Hematopoietic multipotent progenitor cell (in vitro differentiated cells): ENCODE measurements at places on chromosomes 1 and 21. TPM values are rescaled to one million over a fixed set of nuclear protein-coding genes. Genes with fewer than 3 reads are reported as not detected.
A peak's percentile ranks its signal among the peaks of the same experiment; 100 is the strongest.

DNA sequence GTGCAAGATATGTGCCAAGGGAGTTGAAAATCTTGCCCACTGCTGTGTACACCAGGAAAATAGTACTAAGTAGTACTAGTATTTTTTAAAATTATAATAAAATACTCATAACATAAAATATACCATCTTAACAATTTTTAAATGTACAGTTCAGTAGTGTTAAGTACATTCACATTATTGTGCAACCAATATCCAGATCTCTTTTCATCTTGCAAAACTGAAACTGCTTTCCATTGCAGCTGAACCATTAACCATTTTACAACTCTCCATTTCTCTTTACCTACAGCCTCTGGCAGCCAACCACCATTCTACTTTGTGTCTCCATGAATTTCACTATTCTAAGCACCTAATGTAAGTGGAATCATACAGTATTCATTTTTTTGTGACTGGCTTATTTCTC lies 19.3 kb upstream of the RAB3GAP2 start:
- DNase-seq, result no peak

DNA sequence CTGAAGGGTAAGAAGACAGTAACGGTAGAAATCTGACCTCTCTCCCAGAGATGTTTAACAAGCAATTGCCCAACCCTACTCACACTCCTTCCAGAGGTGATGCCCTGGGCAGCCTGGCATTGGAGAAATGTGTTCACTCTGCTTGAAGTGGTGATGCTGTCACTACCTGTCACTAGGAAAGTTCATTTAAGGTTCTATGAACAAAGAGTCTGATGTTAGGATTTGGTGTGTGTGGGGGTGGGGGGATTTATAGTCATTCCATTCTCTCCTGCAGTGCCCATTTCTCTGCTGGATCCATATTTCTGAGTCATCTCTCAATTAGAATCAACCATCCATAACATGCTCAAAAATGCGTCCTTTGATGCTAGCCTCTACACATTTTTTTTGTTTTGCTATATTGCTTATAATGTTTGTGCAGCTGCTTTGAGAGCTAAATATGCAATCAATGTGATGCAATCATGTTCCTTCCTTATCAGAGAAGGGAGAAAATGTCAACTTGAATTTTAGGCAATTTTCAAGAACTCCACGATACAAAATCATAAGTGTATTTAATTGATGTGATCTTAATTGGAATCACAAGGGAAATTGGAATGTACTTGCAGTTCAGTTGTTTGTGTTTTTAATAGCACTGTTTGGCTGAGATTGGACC lies 173.9 kb downstream of the DUSP10 start:
- no peak for DNase-seq

GRCh38 chr1:22728751-22729399 lies 18.2 kb downstream of the EPHB2 start:
- DNase-seq, result no peak

- DNase-seq, result no peak
Observed at GRCh38 chr1:248688527-248689298, 13.9 kb downstream of the OR14I1 start.

GRCh38 chr1:231420959-231421545 lies 1.0 kb downstream of the EGLN1 start:
- DNase-seq, result peak; percentile 41

DNA sequence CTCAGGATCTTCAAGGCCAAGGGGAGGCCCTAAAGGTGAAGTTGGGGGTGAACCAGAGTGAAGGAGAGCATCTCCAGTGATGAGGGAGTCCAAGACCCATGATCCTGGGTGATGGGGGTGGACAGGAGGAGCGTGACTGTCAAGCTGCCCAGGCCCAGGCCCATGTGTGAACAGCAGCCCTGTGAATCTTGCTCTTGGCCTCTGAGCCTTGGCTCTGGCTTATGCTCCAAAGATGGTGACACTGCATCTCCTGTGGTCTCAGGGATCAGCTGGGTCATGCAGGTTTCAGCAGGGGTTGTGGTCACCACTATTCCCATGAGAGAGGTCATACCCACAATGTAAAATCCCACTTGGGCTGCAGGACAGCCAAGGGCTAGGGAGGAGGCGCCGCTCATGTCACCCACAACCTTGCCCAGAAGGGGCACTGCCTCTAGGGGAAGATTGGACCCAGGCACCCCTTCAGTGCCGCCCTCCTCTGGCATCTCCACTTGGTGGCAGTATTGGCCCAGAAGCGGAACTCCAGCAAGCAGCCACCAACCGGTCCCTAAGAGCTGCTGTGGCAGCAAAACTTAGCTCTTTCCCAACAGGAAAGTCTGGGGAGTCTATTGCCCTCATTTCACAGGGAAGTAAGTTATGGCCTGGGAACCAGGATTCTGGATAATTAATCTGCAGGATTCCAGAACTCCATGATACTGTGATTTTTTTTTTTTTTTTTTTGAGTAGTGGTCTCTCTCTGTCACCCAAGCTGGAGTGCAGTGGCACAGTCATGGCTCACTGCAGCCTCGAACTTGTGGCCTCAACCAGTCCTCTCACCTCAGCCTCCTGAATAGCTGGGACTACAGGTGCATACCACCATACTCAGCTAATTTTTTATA lies 7.5 kb upstream of the WNT3A start:
- peak; percentile 84 for DNase-seq

GRCh38 chr1:116277840-116278540 lies 95.1 kb upstream of the ATP1A1 start:
- no peak for DNase-seq

GRCh38 chr1:32142446-32143301 lies 34.8 kb downstream of the KPNA6 start:
- DNase-seq, result peak; percentile 18

GRCh38 chr21:25509862-25510261 lies 97.4 kb downstream of the MRPL39 start:
- no peak for DNase-seq

DNA sequence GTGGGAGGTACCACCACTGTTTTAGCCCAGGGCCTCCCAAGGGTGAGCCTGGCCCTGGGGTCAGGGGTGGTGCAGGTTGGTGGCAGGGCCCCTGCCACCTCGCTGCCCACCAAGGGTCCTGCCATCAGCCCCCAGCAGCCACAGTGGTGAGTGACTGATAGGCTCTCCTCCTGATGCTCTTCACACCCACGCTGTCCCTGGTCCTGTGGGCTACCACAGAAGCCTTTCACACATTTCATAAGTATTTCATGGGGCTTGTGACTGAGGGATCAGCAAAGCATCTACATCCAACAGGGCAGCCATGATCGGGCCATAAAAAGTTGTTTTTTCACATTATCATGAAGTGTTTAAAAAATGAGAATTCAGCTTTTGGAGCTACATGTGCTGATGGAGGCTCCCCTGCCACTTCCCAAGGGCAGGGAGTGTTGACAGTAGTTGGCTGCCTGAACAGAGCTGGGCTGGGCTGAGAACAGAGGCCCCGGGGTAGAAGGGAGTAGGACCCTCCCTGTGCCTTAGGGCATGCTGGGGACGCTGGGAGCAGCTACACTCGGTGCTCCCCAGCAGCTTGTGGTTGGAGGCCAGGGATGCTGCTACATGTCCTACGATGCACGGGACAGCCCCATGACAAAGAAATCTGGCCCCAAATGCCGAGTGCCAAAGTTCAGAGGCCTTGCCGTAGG lies 73.1 kb upstream of the TMEM51 start:
- DNase-seq, result no peak

DNA sequence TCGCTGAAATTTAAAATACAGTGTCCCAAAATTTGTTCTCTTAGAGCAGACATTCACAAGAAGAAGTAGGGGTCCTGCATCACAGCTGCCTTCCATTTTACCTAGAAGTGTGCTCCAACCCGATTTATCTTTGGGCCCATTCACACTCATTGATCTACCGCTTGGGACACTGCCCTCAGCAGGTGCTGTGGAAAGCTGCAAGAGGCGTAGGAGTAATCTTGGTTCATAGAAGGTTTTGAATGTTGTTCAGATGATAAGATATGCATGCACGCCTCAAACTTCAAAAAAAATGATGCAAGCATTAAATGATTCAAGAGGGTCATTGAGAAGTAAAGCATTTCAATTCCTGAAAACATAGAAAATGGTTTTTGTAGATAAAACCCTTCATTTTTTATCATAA lies 18.6 kb upstream of the C1orf105 start:
- DNase-seq, result no peak

DNA sequence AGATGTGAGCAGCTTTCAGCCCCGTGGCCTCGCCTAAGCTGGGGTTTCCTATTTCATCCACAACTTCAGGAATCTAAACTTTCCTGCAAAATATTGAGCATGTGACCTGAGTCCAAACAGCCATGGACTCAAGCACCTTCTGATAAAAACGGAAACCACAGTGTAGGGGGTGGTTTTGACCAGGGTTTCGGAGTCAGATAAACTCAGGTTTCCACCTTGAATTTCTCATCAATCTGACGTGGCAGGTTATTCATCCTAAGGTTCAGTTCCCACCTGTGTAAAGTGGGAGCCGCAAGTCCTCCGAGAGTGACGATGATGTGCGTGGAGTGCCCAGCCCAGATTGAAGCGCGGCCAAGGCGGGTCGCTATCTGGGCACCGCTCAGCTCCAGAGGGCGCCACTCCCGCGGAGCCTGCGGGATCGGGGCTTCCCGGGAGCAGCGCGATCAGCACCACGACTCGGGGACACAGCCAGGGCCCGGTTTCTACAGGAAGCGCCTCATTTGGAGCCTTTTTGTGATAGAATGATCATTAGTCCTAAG lies 871 bp upstream of the ETS2 start:
- no peak for DNase-seq

GRCh38 chr21:38399103-38399502 lies 99.2 kb downstream of the ERG start:
- DNase-seq, result no peak

GRCh38 chr1:12594490-12594889 lies 23.5 kb downstream of the DHRS3 start:
- no peak for DNase-seq

DNA sequence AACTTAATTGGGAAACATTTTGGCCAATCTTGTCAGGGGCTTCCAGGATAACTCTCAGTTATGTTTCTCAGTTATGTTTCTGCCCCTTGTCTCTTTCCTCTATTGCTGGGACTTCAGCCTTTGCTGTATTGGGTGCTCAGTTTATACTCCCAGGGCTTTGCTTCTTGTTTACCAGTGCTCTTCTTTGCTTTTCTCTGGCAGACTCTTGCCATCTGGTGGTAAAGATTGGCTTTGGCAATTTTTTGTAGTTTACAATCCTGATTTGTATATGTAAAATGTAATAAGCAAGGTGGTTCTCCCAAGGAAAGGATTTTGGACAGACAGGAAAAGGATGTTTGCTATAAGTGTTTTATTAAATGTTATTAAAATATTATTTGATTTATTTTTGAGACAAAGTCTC lies 37.9 kb downstream of the FABP3 start:
- DNase-seq, result peak; percentile 68

DNA sequence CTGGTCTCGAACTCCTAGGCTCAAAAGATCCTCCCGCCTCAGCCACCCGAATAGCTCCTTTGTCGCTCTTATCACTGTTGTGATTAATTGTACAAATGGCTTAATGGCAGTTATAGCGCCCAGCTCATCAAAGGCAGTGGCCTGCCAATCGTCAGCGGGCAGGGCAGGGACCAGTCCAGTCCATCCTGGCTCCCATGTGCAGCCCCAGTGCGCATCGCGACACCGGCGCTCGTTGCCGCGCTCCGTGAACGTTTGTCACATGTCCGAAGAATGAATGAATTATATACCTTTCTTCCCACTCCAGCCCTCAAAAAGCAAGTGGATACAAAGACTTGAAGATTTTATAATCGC lies 18.4 kb downstream of the MTX1 start:
- DNase-seq, result no peak

DNA sequence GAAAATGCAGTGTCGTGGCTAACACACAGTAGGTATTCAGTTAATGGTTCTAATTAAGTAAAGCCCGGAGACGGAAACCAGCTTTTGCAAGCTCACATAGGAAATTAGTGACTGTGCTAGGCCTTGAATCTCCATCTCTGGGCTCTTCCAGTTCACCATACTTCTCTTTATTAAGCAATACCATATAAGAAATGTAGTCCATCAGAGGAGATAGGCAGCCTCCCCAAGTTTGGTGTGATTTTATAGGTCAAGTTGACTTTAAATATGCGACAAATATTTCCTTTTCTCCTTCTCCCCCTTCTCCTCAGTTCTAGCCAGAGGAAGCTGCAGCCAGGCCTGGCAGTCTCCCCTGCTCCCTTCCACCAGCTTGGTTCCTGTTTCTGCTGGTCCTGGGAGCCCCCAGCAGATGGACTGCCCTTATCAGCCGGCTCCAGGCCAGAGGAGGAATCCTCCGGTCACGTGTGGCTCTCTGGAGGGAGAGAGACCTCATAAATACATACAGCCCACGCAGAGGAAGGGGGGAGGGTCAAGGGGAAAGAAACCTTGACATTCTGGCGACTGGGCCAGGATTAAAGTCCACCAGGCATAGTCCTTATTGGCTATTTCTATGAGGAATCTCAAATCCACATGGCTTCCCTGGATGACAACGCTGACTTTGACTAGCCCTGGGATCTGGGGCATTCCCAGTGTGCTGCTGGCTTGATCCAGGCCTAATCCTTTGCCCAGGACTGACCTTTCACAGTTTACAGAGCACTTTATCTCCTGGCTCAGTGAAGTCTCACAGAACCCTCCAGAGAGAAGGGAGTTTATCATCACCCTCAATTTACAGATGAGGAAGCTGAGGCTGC lies 115.1 kb upstream of the JUN start:
- DNase-seq, result peak; percentile 88

DNA sequence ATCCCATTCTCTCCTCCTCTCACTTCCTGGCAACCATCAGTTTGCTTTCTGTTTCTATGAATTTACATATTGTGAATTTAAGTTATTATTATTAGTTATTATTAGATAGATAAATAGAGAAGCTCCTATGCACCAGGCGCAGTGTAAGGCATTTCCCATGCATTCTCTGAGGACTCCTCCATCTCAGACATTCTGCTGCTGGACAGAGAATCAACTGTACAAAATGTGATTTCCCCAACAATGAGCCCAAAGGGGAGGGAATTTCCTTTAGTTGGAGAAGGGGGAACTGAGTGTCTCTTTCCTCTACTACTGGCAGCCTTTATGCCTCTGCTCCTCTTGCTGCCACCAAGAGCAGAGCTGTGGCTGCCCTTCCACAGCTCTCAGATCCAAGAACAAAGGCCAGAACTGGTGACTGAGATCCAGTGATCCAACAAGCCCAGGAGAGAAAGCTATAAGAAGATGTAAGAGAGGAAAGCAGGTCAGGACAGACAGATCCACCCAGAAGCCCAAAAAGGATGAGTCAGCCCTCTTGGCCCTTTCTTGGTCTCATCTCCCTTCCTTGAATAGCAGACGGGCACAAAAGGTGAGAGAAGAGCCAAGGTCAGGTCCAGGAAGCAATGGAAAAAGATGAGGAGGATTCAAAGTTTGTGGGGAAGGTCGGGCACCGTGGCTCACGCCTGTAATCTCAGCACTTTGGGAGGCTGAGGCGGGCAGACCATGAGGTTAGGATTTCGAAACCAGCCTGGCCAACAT lies 3.5 kb upstream of the IVL start:
- DNase-seq, result no peak

The RIPPLY3 gene
- under 0.01 TPM for total RNA-seq

The KRTAP12-1 gene
- total RNA-seq, result not detected

The OR2T27 gene
- not detected for total RNA-seq

The MYCL gene
- 0.27 TPM for total RNA-seq

The AMY1B gene
- total RNA-seq, result not detected

The HSD11B1 gene
- total RNA-seq, result not detected

The B3GALT2 gene
- not detected for total RNA-seq

The BCL2L15 gene
- total RNA-seq, result under 0.01 TPM

The SHE gene
- 0.27 TPM for total RNA-seq
